ENCODE measurements at places on chromosomes 6 and 20. TPM values are rescaled to one million over a fixed set of nuclear protein-coding genes. Genes with fewer than 3 reads are reported as not detected.

Gene SMOC2
- total RNA-seq = not detected

Gene LAMP5
- 0.15 TPM for total RNA-seq

Gene ZNF341
- 1.2 TPM for total RNA-seq

Gene RIMS1
- under 0.01 TPM for total RNA-seq

Gene BPIFB2
- not detected for total RNA-seq
